ENCODE measurements at places on chromosomes 5 and 9. TPM values are rescaled to one million over a fixed set of nuclear protein-coding genes. Genes with fewer than 3 reads are reported as not detected.
A peak's percentile ranks its signal among the peaks of the same experiment; 100 is the strongest.

- no peak for DNase-seq
Observed at GRCh38 chr5:135208903-135209721, 175.1 kb upstream of the PITX1 start.

GRCh38 chr5:126636956-126637355 lies 36.2 kb downstream of the PHAX start:
- no peak for DNase-seq

GRCh38 chr9:107685376-107685775 lies 195.8 kb upstream of the KLF4 start:
- DNase-seq = no peak

Gene MYORG
- total RNA-seq = 3.5 TPM

DNA sequence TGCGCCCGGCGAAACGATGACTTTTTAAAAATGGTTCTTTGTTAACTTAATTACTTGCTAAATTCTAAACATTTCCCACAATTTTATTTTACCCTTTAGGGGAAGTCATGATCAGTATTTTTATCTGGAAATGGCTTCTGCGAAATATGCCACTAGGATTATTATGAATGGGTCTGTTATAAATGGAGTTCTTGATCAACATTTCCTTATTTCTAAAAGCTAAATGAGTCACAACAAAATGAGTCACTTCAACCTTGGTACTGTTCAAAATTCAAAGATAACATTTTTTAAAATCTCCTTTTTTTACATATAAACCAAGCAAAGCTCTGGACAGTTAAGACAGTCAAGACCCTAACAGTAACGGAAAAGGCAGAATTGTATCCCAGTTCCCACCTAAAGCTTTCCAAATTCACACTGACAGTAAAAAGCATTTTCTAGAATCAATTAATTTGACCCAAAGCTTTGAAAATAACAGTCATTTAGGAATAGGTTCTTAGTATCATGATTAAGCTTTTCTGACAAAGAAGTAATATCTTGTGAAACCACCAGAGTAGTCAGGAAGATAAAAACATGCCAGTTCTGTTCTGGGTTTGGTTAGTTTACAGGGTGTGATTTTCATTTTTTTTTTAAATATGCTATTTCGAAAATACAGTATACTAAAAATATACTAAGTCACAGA lies 81.7 kb downstream of the LHFPL2 start:
- DNase-seq = peak; percentile 36

DNA sequence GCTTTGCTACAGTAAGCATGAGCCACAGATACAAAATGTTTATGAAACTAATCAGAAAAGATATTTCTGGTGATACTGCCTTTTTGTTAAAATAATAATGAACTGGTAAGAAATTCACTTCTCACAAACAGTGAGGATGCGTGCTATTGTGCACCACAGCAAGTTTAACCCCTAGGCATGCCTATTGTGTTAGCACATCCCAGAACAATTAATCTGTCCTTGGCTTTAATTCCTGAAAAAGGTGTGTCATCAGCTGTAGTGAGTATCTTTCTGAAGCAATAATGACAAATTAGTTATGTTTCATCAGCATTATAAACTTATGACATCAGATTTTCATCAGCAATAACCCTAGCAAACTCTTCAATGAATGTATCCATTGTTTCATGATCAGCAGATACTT lies 1307.2 kb downstream of the EFNA5 start:
- no peak for DNase-seq

DNA sequence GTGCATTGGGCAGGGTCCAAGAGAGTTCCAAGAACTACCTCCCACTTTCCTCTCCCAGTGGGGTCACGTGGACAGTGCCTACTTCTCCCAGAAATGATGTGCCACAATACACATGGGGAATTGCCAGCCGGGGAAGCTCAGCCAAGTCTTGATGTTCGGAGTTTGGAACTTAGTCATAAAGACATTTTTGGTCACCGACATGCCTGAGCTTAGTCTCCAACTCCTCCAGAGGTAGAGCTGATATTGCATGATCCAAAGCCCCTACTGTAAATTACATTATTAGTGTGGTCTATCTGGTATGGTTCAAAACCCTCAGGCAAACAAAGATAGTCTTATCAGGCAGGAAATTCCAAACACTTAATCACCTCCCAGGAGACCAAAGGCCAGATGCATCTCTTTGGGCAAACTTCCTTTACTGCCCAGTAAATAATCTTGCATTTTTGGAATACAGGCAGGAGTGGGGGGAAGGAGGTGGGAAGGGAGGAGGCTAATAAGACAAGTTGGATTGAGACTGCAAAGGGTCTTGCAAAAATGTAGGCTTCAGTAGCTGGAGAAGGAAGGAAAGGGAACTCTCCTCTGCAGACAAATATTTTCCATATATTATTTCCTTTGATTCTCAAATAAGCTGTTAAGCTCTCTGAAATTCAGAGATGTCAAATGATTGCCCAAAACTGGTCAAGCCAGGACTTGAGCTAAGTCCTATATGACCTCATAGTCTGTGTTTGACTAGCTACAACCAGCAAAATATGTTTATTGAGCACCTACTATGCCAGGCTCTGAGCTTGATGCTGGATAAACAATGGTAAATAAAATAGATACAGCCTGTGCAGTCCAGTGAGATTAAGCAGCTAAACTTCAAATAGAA lies 99.4 kb downstream of the DRD1 start:
- peak; percentile 97 for DNase-seq

- DNase-seq = peak; percentile 50
Observed at GRCh38 chr9:134229466-134230091, 65.2 kb upstream of the RNU6ATAC start.

Gene LTC4S
- total RNA-seq = 13.4 TPM

DNA sequence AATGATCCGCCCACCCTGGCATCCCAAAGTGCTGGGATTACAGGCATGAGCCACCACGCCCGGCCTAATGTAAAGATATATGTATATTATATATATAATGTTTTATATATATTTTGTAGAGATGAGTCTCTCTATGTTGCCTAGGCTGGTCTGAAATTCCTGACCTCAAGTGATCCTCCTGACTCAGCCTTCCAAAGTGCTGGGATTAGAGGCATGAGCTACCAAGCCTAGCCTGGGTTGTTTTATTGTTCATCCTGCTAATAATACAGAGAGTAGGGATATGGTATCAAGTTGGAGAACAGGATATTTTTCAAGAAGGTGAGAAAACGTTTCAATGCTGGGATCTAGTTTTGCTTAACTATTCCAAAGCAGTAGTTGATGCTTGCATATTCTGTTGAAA lies 2.9 kb downstream of the SEC24A start:
- DNase-seq = no peak

DNA sequence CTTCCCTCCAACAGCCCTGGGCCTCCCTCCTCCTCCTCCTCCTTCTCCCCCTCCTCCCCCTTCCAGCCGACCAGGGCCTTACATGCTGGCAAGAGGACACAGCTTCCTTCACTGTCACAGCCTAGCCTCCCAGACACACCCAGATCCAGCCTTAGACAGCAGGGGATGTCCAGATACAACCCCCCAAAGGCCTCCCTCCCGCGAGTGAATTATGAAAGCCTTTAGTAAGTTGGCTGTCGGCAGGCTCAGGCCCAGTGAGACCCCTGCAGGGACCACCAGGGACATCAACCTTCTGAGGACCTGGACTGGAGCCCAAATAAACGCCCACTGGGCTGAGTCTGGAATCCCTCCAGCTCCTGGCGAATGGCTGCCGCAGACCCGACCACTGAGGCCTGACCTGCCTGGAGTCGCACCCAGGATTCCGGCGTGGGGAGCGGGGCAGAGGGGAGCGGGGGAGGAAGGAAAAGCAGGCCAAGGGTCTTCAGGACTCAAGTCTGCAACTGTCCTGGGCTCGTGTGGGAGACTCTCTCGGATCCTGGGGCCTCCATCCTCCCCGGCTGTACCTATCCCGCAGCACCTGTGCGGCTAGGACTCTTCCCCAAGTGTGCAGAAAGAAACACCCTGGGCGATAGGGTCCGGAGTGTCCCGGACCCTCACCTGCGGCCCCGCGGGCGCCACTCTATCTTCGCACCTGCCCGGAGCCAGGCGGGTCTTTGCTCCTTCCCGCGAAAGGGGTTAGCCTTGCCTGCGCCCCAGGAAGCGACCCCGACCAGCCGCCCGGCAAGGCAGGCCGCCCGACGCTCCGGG lies 705 bp downstream of the SEPTIN8 start:
- DNase-seq = peak; percentile 37

Gene SLC2A6
- 42.1 TPM for total RNA-seq

Gene RORB
- not detected for total RNA-seq

DNA sequence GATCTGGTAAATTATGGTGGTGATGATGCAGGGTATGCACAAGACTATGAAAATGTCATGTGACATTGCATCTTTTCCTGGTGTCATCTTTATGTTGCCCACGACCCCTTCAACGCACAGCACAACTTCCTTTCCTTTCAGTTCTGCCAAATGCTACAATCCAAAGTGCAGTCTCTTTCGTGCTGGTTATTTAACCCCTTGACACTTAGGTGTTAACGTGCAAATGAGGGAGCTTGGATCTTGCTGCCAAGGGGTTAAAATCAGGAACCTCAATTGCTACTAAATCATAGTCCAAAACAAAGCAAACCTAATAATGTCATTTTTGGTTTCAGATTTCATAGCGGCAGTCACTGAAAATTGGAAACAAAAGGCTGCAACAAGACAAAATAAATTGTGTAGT lies 16.0 kb downstream of the CTSL start:
- no peak for DNase-seq

DNA sequence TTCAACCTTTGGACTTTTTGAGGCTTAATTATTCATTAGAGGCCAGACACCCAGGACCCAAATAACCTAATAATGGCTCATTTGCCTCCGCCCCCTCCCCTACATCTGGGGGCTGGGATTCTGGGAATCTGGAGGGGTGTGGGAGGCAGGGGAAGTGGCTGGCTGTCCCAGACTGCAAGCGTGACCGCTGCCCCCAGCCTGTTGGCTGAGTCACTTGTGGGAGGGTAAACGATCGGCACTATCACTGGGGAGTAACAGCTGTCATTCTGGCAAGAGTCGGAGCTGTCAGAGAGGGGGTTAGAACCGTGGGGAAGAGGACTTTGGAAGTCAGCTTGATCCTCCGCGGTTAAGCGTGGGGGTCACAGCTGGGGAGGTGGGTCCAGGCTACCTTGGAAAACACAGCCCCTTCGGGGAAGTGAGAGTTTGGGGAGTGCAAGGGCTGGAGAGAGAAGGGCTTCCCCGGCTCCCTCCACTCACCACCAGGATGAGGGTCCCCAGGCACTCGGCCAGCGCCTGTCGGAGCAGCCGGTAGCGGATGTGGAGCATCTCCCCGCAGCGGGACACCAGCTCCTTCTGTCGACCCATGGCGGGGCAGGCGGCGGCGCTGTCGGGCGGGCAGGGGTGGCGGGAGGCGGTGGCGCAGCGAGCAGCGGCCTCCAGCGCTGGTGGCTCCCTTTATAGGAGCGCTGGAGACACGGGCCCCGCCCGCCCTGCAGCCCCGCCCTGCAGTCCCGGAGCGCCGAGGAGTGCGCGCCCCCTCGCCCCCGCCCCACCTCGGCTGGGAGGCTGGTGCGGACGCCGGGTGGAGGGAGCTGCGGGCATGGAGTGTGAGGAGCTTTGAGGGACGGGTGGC lies at the start of gene AQP3:
AQP3 (minus strand) TSS at position 648 of the 853 bp plus-strand sequence; CDS start at position 585, 63 bp downstream.
- peak; percentile 36 for DNase-seq

GRCh38 chr5:146365618-146366017 lies 27.0 kb downstream of the POU4F3 start:
- no peak for DNase-seq

Gene GHR
- total RNA-seq = 1.1 TPM

Gene PCDHGA3
- not detected for total RNA-seq

- DNase-seq = peak; percentile 52
Observed at GRCh38 chr9:91711755-91712601, 238.1 kb downstream of the ROR2 start.

DNA sequence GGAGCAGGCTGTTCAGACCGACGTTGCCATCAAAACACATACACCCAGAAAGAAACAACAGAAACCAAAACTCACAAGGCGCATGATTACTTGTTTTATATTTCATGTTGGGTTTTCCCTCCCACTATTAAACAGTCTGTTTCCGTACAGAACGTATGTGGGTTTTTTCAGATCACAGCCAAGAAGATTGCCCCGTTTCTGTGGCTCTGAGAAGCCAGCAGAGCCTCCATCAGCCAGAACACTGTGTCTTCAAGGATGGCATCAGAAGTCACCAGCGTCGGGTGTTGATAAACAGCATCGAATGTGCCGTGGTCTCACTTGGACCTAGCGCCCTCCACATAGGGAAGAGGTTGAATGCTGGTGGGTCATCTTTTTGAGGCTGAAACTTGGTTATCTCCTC lies 42.8 kb downstream of the FAM78A start:
- DNase-seq = no peak

GRCh38 chr9:74497748-74498620 lies 849 bp downstream of the RORB start:
- no peak for DNase-seq

DNA sequence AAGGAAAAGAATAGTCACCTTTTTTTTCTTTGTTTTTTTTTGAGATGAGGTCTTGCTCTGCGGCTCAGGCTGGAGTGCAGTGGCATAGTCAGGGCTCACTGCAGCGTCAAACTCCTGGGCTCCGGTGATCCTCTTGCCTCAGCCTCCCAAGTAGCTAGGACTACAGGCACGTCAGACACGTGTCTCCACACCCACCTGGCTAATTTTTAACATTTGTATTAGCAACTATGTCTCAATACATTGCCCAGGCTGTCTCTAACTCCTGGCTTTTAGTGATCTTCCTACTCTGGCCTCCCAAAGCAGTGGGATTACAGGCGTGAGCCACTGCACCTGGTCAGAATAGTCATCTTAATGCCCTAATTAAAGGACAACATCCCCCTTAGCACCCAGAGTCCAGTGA lies 54.4 kb upstream of the CTSL start:
- no peak for DNase-seq

Gene SOWAHA
- not detected for total RNA-seq

Gene SPIN1
- total RNA-seq = 160 TPM

Gene LCP2
- total RNA-seq = not detected

- DNase-seq = no peak
Observed at GRCh38 chr9:124293718-124294506, 36.2 kb downstream of the NEK6 start.

Gene NUTM2G
- not detected for total RNA-seq

DNA sequence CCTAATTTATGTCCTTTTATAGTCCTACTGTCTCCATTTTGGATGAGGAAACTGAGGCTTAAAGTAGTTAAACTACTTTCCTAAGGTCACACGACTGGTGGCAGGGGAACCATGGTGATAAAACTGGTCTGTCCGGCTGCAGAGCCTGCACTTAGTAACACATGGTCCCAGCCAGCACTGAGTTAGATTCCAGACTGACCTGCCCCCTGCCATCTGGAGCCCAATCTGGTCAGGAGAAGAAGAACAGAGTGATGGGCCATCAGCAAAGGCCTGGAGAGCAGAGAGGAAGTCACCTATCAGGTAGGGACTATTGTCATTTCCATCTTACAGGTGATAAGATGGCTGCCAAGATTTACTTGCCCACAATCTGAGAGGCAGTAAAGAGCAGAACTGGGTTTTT lies 86.6 kb upstream of the SLC25A48 start:
- DNase-seq = no peak

Gene FAM221B
- total RNA-seq = not detected

Gene PRUNE2
- 9.3 TPM for total RNA-seq

- no peak for DNase-seq
Observed at GRCh38 chr9:107989099-107989498, 499.5 kb upstream of the KLF4 start.

GRCh38 chr5:180138214-180138975 lies 66.8 kb upstream of the RNF130 start:
- DNase-seq = no peak

Data from A172 (cell line).